Omental fat pad (tissue), 4 donors: ENCODE measurements at places on chromosomes 2 and 18. TPM values are rescaled to one million over a fixed set of nuclear protein-coding genes. Genes with fewer than 3 reads are reported as not detected.

GRCh38 chr2:45554073-45554741 lies 56.9 kb downstream of the SRBD1 start:
- no peak for DNase-seq

DNA sequence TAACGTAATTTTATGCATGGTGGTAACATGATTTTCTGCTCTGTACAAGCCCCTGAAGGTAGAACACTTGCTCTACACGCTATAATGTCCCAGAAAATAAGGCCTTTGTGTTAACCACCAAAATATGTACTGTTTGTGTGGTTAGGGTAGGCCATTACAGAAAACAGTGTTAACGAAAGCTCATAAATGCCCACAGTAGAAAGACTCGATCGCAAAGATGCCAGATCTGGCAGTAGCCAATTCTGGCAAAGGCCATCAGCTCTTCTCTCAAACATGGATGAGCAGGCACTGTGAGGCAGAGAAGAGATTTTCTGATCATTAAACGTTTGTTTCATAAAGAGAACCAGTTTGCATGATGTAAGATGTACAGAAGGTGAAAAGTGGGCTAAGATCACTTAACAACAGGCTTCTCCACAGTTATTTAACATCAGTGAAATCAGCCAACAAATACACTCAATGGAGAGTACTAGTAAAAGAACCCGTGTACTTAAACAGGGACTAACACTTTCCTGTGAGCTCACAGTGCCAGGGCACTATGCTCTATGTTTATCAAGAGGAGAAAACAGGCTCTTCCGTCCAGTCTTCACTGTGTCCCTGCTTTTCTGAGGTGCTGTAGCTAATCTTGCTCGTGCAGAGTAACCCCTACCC lies 80.3 kb downstream of the SPRED2 start:
- no peak for DNase-seq

The MAP3K19 gene
- total RNA-seq = not detected

The BCL11A gene
- 0.79 TPM for total RNA-seq

The NT5DC4 gene
- total RNA-seq = not detected

The OLA1 gene
- total RNA-seq = 48.9 TPM

GRCh38 chr18:55116863-55117262 lies 157.6 kb upstream of the CCDC68 start:
- DNase-seq = no peak

- no peak for DNase-seq
These were observed 45.5 kb downstream of the TMEM37 start for GRCh38 chr2:119477113-119477505.

The DNAJC5G gene
- not detected for total RNA-seq

The FRZB gene
- total RNA-seq = 1.9 TPM

GRCh38 chr2:173751245-173751975 lies 213.8 kb downstream of the SP3 start:
- no peak for DNase-seq

DNA sequence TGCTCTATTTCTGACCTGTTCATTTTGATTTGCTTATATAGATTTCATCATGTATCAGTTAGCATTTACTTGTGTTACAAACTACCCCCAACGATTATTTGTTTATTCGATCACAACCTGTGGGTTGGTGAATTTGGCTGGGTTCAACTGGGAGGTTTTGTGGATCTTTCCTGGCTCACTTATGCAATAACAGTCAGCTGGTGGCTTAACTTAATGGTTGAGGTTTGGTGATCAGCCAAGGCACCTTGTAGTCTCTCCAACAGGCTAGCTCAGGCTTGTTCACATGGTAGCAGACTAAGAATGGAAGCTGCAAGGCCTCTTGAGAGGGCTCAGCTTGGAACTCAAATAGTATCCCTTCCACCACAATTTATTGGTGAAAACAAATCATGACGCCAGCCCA lies 5.4 kb upstream of the PUM2 start:
- no peak for DNase-seq

The CPLX4 gene
- total RNA-seq = not detected

- no peak for DNase-seq
These were observed 4.6 kb downstream of the MIB1 start for GRCh38 chr18:21745231-21745630.

The NEU2 gene
- total RNA-seq = not detected

The REG3G gene
- total RNA-seq = not detected

GRCh38 chr18:66729442-66730239 lies 125.8 kb upstream of the CDH19 start:
- DNase-seq = no peak

- no peak for DNase-seq
These were observed 114.0 kb downstream of the DSEL start for GRCh38 chr18:67402543-67402942.

DNA sequence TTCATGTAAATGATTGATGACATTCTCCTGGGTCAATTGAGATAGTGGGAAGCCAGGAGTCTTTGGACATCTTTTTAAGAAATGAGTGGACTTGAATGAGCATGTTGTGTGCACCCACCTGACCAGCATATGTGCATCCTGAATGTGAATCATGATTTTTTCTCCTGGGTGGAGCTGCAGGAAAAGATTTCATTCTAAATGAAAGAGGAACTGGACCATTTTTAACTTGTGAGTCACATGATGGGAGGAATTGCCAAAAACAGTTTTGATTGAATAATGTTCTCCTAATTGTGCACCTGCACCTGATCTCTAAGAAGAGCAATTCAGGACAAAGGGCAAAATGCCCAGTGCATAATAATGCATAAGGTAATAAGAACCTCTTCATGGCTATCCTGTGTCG lies 32.3 kb downstream of the COPS8 start:
- DNase-seq = no peak

The SERPINB4 gene
- not detected for total RNA-seq
